ENCODE measurements at places on chromosomes 5 and 9. TPM values are rescaled to one million over a fixed set of nuclear protein-coding genes. Genes with fewer than 3 reads are reported as not detected.

DNA sequence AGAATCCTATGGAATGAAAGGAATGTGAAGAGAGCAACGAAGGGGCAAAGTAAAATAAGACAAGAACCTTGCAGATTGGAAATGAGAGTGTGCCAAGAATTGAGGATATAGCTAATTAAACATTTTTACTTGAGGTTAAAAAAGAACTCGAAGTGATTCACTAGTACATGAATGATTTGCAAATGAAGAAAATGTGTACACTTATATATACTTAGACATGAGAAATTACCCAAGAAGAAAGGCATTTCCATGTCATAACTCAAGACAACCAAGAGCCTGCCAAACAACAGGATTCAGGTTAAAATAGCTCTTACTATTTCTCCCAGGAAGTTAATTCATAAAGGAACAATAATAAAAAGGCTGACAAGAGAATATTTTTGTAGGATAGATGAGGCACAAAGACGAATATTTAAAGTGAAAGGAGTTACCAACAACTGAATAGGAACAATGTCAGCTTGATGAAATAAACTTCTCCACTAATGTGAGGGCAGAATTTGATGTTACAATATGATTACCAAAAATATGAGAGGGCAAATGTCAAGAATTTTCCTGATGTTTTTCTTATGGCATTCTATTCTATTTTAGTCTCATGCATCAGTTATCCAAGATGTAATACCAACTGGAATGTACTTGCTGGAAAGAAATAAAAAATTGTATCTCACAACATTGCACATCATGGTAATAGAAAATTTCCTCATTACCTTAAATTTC lies 18.9 kb upstream of the NPR3 start:
- no peak for DNase-seq

DNA sequence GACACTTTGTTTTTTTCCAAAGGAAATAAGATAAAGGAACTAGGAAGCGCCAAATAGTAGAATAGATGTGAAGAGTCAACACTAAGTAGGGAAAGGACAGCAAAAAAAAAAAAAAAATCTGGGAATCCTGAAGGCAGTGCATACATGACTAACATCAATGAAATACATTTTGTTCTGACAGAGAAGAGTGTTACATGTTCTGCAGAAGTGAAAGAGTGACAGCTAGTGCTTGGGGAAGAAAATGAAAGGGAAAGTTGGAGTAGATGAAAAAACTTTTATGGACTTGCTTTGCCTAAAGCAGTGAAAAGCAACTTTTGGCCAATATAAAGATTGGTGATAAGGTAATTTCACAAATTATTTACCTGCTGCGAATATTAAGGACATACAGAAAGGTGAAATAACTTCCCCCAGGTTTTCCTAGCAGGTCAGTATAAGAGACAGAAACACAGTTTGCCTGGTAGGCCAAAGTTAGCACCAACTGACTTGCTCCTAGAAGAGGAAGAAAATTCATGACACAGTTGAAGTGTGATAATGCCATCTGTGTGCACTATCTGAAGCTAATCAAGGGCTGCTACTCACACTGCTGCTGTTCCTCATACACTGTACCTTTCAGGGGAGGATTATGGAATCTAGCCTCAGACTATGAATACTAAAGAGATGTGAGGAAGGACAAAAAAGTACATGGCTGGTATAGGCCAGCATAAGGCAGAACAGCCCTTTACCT lies 38.6 kb downstream of the RANBP6 start:
- DNase-seq: no peak

DNA sequence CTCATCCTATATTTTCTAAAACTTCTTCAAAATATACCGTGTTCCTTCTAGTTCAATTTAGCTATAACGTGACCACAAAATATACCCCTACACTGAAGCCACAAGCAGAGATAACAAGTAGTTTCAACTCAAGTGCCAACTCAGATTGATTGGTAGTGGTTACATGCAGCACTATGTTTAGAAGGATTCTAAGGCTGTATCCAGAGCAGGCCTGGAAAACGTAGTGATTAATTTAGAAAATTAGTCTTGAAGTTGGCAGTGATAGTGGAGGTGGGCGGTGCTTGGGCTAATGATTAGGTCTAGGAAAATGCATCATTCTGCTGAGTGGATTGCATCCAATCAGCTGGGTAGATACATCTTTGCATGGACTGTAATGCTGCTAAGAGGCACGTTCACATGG lies 61.5 kb downstream of the MAMDC2 start:
- DNase-seq: no peak

KCNMB1 gene
- total RNA-seq: 0.09 TPM

DNA sequence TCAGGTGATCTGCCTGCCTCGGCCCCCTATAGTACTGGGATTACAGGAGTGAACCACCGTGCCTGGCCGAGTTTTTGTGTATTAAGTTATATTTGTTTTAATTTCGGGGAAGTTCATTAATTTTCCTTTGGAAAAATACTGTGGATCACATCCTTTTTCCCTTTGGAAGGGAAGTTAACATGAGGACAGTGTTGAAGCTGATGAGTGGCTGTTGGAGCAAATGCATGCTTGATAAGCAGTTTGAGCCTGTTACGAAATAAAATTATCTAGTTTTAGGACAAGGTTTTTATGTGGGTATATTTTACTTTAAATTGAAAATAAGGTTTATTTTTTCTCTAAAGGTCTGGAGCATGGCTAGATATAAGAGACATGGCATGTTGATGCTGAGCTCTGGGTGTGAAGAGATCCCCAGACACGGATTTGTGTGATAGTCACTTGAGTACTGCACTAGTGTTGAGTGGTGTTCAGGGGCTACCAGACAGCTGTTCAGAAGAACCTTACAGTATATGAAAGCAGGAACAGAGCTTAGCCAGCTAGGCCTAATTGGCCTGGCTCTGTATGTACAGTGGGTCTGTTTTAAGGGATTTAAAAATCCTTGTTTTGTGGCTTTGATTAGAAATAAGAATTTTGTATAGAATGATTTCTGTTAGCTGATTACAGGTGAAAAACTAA lies 17.4 kb downstream of the LMNB1 start:
- DNase-seq: no peak

GRCh38 chr9:135081731-135082130 lies 5.7 kb upstream of the OLFM1 start:
- DNase-seq: no peak

Measured in neural crest cell (in vitro differentiated cells).